ENCODE measurements at places on chromosomes 12 and 14.

- DNase-seq: no peak
Observed at GRCh38 chr12:117049295-117049694, 49.9 kb downstream of the TESC start.

DNA sequence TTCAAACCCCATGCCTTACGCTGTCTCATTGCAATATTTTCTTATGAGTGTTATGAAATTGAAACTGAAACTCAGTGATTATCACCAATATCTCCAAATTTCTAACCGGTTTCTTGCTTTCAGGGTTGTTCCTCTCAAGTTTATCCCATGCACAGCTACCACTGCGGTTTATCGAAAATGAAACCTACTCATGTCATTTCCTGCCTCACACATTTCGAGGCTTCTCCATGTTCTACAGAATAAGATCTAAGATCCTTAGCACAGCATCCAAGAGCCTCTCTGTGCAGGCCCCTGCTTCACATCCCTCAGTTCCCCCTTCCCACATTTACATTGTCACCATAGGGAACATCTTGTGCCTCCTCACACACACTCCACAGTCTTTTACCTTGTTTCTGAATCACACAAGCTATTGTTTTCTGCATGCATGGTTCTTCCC, 45.5 kb upstream of the FAR2 start:
- DNase-seq: peak; percentile 75

GRCh38 chr14:40312296-40312695, 880.1 kb upstream of the FBXO33 start:
- DNase-seq: no peak

- peak; percentile 32 for DNase-seq
Observed at GRCh38 chr12:24201258-24201970, 251.9 kb upstream of the SOX5 start.

DNA sequence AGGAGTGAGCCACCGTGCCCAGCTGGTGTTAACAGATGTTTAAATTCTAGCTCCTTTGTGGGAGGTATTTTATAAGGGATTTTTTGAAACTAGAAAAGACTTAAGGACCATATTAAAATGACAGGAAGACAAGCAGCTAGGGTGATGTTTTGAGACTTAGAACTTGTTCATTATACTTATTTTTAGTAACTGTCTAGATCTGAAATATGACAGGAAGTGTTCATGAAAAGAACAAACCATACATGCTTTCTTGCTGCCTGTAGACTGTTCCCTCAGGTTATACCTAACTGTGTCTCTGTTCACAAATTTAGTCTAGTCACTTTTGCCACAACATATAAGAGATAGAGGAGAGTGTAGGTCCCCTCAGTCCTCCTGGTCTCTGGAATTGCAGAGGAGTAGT, 36.9 kb upstream of the KCNH3 start:
- no peak for DNase-seq

DNA sequence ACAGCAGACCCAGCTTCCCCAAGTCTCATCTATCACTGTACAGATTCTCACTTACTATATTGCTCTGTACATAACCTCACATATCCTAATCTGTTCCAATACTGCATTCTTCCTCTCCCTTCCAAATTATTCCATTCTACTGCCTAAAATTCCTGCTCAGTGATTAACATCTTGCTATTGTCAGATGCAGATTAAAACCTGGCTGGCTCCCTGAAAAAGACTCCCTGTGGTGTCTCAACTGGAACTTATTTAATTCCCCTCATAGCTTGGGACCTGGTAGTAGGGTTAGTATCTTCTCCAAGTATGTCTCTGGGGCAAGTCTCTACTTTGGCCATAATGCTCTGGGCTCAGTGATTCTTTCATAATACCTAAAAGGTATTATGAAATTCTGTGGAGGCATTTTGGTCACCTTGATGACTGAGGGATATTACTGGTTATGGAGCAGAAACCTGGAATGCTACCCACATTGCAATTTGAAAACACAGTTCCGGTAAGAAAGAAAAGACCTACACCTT, 55.8 kb downstream of the PAWR start:
- DNase-seq: no peak

All from GM12878 (cell line).